Retinal pigment epithelial cell (primary cell): ENCODE measurements at places on chromosomes 13 and 19.
A peak's percentile ranks its signal among the peaks of the same experiment; 100 is the strongest.

DNA sequence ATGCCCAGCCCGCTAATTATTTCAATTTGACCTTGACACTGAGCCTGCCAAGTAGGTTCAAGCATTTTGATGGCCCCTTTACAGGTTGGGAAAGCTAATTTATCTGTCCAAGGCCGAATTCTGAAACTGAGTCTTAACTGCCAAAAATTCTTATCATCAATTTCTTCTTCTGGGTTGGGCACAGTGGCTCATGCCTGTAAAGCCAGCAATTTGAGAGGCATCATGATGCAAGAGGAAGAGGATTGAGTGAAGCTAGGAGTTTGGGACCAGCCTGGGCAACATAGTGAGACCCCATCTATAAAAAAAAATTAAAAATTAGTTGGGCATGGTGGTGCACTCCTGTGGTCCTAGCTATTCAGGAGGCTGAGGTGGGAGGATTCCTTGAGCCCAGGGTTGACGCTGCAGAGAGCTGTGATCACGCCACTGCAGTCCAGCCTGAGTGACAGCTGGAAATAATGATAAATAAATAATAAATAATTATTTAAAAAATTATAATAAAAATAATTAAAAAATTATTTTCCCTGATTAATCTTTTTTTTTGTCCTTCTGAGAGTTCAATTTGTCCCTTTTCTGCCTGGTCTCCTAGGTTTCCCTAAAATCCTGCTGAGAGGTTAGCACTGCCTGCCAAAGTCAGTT is 1.3 kb upstream of the LDLR start:
- no peak for DNase-seq

DNA sequence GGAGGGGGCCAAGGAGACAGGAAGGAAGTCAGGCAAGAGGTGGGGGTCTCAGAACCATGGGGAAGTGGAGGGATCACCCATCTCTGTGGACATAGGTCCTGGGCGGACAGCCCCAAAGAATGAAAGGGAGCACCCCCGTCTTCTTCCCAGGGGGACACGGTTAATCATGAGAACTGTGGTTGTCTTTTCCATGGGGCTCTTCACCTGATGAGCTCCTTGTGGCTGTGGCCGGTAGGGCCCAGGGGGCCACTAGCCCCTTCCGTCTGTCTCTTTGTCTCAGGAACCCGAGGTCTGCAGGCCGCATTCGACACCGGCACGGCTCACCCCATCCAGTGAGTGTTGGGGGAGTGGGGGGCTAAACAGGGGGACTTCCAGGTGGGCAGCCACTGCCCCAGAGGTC is 8.6 kb downstream of the PLPPR2 start:
- DNase-seq, result no peak

DNA sequence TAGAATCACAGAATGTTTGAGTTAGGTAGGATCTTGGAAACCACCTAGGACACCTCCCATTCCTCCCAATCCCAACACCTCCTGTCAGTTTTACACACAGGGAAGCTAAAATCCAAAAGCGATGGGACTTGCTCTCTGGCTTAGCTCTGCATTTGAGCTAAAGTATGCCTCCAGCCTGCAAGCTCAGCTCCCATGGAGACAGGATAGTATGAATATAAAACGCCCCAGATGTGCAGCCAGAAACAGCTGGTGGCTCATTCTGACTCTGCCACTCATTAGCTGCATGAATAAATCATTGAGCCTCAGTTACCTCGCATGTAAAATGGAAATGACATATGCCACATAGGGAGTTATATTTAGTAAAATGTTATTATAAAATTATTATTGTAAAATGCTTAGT is 336.0 kb downstream of the SUCLA2 start:
- DNase-seq, result no peak

DNA sequence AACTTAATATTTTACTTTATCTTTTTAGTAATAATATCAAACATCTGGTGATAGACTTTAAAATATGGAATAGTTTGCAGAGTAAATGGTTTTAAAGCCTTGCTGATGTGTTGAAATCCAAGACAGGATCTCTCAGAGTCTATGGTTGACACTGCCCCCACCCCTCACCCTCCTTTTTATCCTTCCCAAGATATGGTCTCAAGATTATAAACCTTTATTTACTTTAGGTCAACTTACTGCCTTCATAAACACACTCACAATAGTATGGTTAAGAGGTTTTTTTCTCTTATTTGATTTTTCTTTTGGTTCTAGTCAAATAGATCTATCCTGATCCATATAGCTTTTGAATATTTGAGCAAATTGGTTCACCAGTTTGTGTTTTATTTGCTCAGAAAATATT is 39.0 kb downstream of the PAN3 start:
- DNase-seq, result no peak

- no peak for DNase-seq
Measured at GRCh38 chr19:5943623-5944022, 29.6 kb downstream of the CAPS start.

DNA sequence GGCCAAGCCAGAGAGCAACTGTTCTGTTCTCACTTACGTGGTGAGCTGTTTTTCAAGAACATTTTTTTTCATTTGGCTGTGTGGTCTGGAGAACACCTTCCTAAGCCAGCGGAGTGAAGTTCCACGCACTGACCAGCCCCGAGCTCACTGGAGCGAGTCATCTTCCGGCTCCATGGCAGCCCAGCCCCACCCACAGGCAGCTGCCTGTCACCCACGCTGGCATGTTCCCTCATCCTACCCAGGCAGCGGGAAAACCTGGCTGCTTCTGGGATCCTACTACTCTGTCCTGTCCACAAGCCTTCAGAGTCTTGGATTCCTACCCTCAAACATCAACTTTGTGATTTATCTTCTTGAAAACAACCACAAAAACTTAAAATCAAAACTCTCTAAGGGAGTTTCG is 76.2 kb downstream of the GGACT start:
- no peak for DNase-seq

GRCh38 chr19:44908836-44909261 is 3.3 kb downstream of the APOE start:
- DNase-seq, result no peak

GRCh38 chr13:34207872-34208271 is 389.9 kb downstream of the RFC3 start:
- no peak for DNase-seq

DNA sequence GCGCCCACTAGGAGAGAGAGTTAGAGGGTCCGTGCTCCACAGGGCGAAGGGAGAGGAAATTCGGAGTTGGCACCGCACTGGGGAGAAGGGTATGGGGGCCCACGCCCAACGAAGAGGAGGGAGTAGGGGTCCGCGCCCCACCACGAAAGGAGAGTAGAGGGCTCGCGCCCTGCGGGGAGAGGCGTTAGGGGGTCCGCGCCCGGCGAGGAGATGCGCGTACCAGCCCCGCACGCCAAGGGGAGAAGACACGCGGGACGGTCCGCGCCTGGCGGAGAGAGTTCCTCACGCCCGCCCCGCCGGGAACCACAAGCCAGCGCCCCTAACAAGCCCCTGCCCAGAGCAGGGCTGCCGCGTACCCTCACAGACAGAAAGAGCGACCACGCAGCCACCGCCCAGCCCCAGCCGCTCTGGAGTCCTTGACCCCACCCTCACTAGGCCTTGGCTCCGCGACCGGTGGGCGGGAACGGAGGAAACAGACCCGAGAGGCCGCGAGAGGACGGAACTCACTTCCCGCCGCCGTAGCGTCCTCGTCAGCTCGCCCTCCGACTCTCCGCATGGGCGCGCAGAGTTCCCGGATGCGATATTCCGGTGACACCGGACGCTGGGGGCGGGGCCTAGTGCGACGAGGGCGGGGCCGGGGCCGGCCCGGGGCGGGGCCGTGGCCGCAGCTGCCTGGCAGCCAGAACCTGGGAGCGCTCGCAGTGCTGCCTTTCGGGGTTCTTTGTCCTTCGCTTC is 20.0 kb upstream of the ZSCAN18 start:
- DNase-seq, result no peak

DNA sequence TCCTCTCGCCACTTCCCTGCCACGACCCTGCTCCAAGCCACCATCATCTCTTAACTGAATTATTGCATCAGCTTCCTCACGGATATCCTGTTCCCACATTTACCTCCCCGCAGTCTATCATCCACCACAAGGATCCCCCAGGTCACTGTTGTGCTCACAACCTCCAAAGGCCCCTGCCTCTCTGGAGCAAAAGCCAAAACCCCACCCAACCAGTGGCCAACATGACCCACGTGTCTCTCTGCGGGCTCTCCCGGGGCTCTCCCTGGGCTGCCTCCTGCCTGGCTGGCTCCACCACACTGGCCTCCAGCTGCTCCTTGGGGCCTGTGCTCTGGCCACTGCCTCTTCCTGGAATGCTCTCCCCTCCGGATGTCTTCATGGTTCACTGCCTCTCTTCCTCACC is 809.3 kb downstream of the UQCRFS1 start:
- DNase-seq, result no peak

DNA sequence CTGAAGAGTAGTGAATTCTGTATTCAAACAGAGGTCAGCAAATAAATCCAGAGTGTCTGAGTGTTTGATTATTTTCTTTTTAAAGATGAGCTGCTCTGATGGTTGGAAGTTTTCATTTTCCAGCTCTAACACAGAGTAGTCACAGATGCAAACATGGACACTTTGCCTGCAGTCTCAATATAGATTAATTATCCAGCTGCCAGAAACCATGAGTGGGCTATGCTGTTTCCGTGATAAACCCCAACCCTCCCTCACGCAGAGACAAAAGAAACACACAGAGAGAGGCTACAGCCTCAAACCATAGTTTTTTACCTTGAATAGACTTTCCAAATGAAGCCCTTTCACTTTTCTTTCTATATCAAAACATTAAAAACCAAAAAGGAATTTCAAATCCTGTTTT is 884.7 kb downstream of the DIAPH3 start:
- no peak for DNase-seq

GRCh38 chr19:33295621-33296487 is 6.5 kb downstream of the CEBPA start:
- DNase-seq, result no peak

DNA sequence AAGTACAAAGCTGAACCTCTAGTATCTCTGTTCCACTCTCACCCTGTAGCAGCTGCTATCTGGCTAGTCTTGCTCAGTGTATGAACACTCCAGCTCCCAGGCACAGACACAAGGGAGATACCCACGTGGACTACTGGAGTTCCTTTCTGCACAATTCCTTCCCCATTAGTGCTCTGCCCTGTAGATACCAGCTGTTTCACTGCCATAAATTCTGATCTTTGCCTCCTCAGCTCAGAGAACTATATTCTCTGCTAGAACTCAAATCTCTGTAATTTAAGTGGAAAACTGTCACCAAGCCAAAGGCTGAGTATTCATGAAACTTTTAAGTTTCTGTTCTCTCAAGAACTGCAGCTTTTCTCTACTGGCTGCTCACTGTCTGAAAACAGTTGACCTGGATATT is 273.7 kb downstream of the DIAPH3 start:
- DNase-seq, result no peak

DNA sequence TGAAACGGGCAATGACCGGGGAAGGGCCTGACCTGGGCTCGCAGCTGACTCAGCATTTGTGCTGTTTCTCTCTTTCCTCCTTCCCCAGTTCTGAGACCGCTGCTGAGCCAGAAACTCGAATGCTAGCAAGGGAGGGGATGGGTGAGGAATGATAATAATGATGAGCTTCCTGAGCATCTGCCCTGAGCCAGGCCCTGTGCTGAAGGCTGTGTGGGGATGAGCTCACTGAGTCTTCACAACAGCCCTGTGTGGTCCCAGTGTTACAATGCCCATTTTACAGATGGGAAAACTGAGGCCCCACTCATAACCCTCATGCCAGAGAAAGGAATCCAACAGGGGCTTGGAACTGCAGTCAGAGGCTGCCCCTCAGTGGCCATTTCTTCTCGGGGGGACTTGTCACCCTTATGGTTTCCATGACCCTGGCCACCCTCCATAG is 8.1 kb downstream of the SULT2B1 start:
- DNase-seq, result no peak

GRCh38 chr13:19713186-19713965 is 69.4 kb downstream of the PSPC1 start:
- peak; percentile 8 for DNase-seq

DNA sequence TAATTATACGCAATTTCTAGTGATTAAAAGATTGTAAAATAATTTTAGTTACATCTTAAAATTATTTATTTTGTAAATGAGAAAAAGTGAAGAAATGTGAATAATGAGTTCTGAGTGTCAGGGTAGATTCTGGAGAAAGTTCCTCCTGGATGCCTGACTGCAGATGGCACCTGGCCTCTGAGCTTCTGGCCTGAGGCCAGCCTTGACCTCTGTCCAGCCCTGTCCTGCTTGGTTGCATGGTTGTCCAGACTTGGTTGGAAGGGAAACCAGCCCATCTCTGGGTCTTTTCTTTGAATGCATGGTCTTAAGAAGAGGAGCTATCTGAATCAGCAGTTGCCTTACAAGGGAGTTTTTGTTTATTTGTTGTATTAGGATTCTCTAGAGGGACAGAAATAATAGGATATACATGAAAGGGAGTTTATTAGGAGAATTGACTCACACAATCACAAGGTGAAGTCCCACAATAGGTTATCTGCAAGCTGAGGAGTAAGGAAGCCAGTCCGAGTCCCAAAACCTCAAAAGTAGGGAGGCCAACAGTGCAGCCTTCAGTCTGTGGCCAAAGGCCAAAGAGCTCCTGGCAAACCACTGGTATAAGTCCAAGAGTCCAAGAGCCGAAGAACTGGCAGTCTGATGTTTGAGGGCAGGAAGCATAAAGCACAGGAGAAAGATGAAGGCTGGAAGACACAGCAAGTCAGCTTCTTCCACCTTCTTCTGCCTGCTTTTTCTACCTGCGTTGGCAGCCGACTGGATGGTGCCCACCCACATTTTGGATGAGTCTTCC is 385.8 kb downstream of the ZNF536 start:
- DNase-seq, result no peak

DNA sequence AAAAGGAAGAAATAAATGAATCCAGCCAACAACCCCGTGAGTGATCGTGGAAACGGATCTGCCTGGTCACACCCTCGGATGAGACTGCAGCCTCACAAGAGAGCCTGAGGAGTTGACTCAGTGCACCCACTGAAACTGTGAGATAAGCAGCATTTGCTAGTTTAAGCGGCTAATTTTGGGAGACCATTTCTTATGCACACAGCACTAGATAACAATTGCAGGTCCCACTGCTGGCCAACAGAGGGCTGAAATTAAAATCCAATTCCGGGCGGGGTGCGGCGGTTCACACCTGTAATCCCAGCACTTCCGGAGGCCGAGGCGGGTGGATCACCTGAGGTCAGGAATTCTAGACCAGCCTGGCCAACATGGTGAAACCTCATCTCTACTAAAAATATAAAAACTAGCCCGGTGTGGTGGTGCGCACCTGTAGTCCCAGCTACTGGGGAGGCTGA is 3.6 kb downstream of the UQCR11 start:
- DNase-seq, result no peak

GRCh38 chr13:49336655-49337054 is 88.9 kb downstream of the CDADC1 start:
- no peak for DNase-seq
